ENCODE measurements at places on chromosomes 2 and 18. TPM values are rescaled to one million over a fixed set of nuclear protein-coding genes. Genes with fewer than 3 reads are reported as not detected.

The ANKRD53 gene
- 2.9 TPM for polyA plus RNA-seq

DNA sequence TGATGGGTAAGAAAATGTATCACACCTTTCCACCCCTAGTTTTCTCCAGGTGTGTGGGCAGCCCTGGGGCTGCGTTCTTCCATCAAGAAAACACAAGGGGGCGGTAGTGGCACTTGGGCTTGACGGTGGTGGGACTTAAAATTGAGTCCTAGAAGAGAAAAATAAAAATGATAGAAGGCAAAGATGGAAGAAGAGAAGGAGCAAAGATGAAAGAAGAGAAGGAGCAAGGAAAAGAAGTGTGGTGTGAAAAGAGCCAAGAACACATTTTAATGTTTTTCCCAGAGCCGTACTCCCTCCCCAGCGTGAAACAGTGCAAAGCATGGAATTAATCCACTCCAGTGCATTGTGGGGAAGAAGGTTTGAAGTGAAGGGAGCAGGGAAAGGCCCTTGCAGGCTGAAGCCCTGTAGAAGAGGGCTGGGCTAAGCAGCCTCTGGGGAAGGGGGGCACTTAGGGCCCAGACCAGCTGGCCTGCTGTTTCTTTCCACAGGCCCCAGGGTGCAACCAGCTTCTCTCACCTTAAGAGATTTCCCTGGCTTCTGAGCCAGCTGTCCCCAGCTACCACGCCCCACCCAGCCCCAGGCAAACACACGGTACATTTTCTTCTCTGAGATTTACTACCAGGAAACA lies 256.8 kb downstream of the RNF152 start:
- peak; percentile 28 for DNase-seq

- DNase-seq = no peak
These were observed 87.1 kb downstream of the TSHZ1 start for GRCh38 chr18:75297731-75298130.

DNA sequence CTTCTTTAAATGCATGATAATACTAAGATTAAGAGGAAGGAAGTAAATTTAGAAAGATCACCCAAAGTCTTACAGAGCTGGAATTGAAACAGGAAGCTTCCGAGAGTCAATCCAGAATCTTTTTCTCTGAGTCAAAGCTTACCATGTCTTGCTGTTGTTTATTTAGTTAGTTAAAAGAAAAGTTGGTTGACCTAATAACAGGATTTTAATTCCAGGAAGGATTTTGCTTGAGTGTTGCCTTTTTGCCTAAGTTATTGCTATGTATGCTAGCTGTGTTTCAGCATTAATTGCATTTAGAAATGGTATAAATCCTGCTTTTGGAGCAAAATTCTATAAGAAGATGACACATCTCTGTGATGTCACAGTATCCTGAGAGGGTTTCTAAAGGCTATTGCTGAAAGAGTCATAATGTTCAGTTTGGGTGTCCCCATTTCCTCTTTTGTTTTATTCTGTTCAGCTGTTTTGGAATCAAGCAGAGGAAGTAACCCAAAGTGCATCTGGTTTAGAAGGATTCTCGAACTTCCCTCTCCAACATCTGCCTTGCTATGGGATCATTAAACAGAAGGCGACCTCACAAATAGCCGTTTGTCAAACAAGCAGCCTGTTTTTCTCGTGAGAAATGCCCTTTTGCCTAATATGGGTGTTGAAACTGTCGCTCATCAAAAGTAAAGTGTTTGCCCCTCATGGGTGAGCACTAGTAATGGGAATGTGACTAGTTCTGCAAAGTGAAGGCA lies 271.5 kb upstream of the MMADHC start:
- no peak for DNase-seq

The ZNF396 gene
- 1.3 TPM for polyA plus RNA-seq

GRCh38 chr2:31729442-31730092 lies 148.8 kb upstream of the SRD5A2 start:
- no peak for DNase-seq

GRCh38 chr18:79754831-79755351 lies 42.8 kb upstream of the KCNG2 start:
- DNase-seq = no peak

DNA sequence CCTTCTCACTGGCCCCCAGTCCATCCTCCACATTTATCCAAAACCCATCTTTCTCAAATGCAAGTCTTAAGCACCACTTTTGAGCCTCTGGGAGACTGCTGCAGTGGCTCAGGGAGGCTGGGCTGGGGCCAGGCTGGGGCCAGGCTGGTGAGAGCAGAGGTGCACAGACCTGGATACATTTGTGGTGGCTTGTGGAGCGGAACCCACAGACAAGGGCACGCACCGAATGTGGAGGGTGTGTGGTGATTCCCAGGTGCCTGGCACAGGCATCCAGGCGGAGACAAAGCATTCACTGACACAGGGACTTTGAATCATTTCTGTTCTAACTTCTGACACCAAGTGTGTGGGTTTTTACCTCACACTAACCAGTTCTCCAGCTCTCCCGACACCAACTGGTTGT lies 42.2 kb upstream of the MGAT4A start:
- DNase-seq = no peak

- no peak for DNase-seq
These were observed 1235.7 kb downstream of the DPP10 start for GRCh38 chr2:115678129-115678528.

- no peak for DNase-seq
These were observed 489.3 kb downstream of the TSN start for GRCh38 chr2:122244598-122245229.

DNA sequence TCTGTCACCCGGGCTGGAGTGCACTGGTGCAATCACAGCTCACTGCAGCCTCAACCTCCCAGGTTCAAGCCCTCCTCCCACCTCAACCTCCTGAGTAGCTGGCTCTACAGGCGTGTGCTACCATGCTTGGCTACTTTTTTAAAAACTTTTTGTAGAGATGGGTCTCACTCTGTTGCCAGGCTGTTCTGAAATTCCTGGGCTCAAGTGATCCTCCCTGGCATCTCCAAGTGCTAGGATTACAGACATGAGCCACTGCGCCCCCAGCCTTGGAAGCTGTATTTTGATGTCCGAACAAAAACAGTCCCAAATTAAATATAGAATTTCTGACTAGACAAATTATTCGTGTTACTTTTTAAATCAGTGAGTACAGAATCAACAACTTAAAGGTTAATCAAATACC lies 97.4 kb downstream of the ZNF516 start:
- no peak for DNase-seq

Measured in urinary bladder (tissue), 4 donors.